Sigmoid colon (tissue), 7 donors: ENCODE measurements at places on chromosomes 16 and 17. TPM values are rescaled to one million over a fixed set of nuclear protein-coding genes. Genes with fewer than 3 reads are reported as not detected.
A peak's percentile ranks its signal among the peaks of the same experiment; 100 is the strongest.

Gene LGALS9B
- not detected for total RNA-seq

Gene KCNH4
- not detected for total RNA-seq

Gene KRT37
- total RNA-seq: not detected

Gene KRT31
- not detected for total RNA-seq

Gene SPATA32
- total RNA-seq: not detected

DNA sequence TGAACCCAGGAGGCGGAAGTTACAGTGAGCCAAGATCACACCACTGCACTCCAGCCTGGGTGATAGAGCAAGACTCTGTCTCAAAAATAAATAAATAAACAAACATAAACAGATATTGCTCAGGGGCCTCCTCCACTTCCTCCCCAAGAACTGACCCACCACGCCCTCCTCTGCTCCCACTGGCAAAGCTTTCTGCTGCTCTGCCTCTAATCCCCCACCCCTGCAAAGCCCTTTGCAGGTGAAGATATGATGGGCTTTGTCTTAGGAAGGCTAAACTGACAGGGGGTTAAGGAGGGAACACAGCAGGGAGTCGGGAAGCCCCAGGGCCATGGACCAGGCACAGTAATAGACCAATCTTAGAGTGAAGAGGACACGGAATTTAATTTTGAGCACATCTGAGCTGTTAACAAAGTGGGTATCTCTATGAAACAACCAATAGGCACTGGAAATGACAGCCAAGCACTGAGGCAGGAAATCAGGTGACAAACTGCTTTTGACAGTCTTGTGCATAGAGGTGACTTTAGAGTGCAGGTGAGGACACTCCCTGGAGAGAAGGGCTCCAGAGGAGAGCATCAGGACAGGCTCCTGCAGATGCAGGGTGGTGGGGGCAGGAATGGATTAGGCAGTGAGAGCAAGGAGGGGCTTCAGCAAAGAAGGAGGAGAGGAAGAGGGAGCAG, 6.4 kb upstream of the CD300LD start:
- no peaks in the 10 kb centered on the region for H3K4me1 ChIP-seq
- no peak for DNase-seq
- no peak overlapping the region for H3K27ac ChIP-seq
- H3K4me3 ChIP-seq: no peak overlapping the region
- no peaks in the 10 kb centered on the region for H3K27me3 ChIP-seq

- peaks cover 5% of the 10 kb centered on the region for H3K36me3 ChIP-seq
- no peaks in the 10 kb centered on the region for H3K27me3 ChIP-seq
- peaks cover 36% of the 10 kb centered on the region for H3K4me1 ChIP-seq
- DNase-seq: no peak
- no peak overlapping the region for H3K27ac ChIP-seq
Observed at GRCh38 chr17:63701868-63702720, 2.2 kb upstream of the LIMD2 start.

DNA sequence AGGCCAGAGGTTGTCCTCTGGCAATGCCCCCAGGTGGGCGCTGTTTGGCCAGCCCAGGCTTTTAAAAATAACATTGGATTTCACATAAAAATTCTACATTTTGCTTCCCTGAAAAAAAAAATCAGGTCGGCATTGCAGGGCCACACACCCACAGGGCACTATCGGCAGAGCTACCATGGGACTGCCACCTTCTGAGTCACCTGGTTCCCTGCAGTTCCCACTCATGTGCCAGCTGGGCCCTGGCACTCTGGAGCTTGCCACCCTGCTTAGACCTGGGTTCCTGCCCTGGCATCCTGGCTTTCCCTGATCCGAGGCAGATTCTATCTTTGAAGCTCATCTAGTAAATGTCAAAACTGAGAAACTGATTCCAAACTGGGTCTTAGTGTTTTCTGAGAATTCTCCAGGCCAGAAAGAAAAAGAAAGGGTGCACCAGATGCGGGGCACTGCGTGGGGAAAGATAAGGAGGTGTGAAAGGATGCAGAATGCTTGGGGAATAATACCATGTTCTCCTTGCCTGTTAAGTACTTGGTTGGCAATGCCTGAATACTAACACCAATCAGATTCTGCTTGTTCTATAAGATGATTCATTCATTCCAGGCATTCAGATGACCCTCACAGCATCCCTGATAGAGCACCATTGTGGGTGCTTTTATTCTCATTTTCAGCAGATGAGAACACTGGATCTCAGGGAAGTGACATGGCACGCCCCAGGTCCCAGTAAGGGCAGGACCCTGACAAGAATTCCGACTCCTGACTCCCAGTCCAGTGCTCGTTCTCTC, 51.8 kb downstream of the RAI1 start:
- H3K4me3 ChIP-seq: no peak overlapping the region
- H3K27ac ChIP-seq: peak overlapping the region; percentile 70
- H3K4me1 ChIP-seq: peaks cover 68% of the 10 kb centered on the region
- no peak for DNase-seq
- no peaks in the 10 kb centered on the region for H3K27me3 ChIP-seq

GRCh38 chr16:66189951-66190350, 176.5 kb upstream of the CDH5 start:
- H3K4me3 ChIP-seq: no peak overlapping the region
- no peaks in the 10 kb centered on the region for H3K4me1 ChIP-seq
- no peaks in the 10 kb centered on the region for H3K36me3 ChIP-seq
- H3K27ac ChIP-seq: no peak overlapping the region
- no peak for DNase-seq
- no peaks in the 10 kb centered on the region for H3K27me3 ChIP-seq

- H3K36me3 ChIP-seq: no peaks in the 10 kb centered on the region
- no peaks in the 10 kb centered on the region for H3K27me3 ChIP-seq
- H3K27ac ChIP-seq: no peak overlapping the region
- H3K4me3 ChIP-seq: no peak overlapping the region
- no peak for DNase-seq
Observed at GRCh38 chr16:10511829-10512228, 68.6 kb downstream of the EMP2 start.

- no peak overlapping the region for H3K27ac ChIP-seq
- H3K4me3 ChIP-seq: no peak overlapping the region
- no peaks in the 10 kb centered on the region for H3K36me3 ChIP-seq
- no peak for DNase-seq
- H3K4me1 ChIP-seq: no peaks in the 10 kb centered on the region
Observed at GRCh38 chr16:12148120-12148519, 171.6 kb downstream of the SNX29 start.

- H3K36me3 ChIP-seq: no peaks in the 10 kb centered on the region
- H3K4me1 ChIP-seq: no peaks in the 10 kb centered on the region
Observed at GRCh38 chr16:11149011-11149616, 106.9 kb downstream of the SOCS1 start.

DNA sequence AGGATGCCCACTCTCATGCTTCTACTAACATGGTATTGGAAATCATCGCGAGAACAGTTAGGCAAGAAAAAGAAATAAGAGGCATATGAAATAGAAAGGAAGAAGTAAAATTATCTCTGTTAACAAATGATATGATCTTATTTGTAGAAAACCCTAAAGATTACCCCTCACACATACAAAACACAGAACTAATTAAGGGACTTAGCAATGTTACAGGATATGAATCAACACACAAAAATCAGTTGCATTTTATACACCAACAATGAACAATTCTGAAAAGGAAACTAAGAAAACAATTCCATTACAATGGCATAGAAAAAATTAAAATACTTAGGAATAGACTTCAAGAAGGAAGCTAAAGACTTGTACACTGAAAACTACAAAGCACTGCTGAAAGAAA, 2.7 kb upstream of the CAPNS2 start:
- H3K4me1 ChIP-seq: peaks cover 28% of the 10 kb centered on the region
- H3K36me3 ChIP-seq: no peaks in the 10 kb centered on the region
- H3K27ac ChIP-seq: no peak overlapping the region
- DNase-seq: no peak
- no peaks in the 10 kb centered on the region for H3K27me3 ChIP-seq

DNA sequence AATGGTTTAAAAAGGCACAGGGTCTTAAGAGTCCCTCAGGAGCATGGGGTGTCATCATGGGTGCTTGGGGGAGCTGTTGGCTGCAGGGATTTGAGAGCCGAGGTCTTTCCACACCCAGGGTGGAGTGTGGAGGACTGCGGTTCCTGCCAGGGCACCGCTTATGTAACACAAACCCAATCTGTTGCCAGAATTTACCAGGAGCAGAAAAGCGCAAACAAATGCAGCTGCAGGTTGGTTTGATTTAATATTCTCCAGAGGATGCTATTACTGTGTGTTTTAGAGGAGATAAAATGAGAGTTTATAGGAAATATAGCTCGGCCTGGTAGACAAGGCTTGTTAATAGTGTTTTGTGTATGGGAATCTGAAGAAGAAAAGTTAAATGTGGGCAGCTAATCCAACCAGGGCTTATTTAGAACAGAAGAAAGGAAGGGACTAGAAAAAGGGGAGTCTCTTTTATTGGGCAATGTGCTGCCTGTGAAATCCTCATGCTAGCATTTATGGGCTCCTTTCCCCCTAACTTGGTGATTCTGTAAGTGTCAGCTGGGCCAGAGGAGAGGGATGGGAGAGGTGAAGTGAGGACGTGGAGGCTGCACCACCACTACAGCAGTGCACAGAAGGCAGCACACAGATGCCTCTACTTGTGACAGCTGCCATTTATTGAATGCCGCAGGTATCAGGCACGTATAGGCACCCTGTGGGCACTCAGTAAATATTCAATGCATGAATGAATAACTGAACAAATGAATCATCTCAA, 174.7 kb downstream of the KATNIP start:
- peak overlapping the region; percentile 48 for H3K27ac ChIP-seq
- no peaks in the 10 kb centered on the region for H3K4me1 ChIP-seq
- H3K4me3 ChIP-seq: no peak overlapping the region
- DNase-seq: no peak
- H3K27me3 ChIP-seq: no peaks in the 10 kb centered on the region
- H3K36me3 ChIP-seq: no peaks in the 10 kb centered on the region

- H3K27ac ChIP-seq: no peak overlapping the region
- no peaks in the 10 kb centered on the region for H3K27me3 ChIP-seq
- no peaks in the 10 kb centered on the region for H3K4me1 ChIP-seq
- H3K36me3 ChIP-seq: peaks cover 6% of the 10 kb centered on the region
- no peak overlapping the region for H3K4me3 ChIP-seq
- peak; percentile 6 for DNase-seq
Observed at GRCh38 chr16:88003316-88003715, 52.1 kb downstream of the BANP start.

- peaks cover 5% of the 10 kb centered on the region for H3K27me3 ChIP-seq
- no peaks in the 10 kb centered on the region for H3K36me3 ChIP-seq
- no peaks in the 10 kb centered on the region for H3K4me1 ChIP-seq
- H3K4me3 ChIP-seq: no peak within 1 kb of the TSS
- no peak for DNase-seq
Observed at GRCh38 chr16:24255456-24256371, at the start of gene CACNG3. Gene CACNG3, plus strand, starts transcription at chr16:24256335. Its CDS starts 420 bp downstream, at chr16:24256755.

DNA sequence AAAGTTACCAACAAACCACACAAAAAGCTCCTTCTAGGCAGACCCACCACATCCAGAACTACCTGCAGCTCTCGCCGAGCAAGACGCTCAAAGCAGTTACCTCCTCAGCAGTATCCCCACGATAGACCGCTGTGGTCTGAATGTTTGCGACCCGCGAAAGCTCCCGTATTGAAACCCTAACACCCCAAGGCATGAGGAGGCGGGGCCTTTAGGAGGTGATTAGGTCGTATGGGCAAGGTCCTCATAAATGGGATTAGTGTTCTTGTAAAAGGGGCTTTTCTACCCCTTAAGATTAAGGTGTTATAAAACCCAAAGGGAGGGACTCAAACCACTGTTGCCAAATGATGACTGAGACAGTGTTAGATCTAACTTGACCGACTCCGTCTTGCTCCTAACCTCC, 19.0 kb upstream of the RPH3AL start:
- no peaks in the 10 kb centered on the region for H3K36me3 ChIP-seq
- no peaks in the 10 kb centered on the region for H3K4me1 ChIP-seq
- no peak overlapping the region for H3K4me3 ChIP-seq
- no peak for DNase-seq
- no peak overlapping the region for H3K27ac ChIP-seq

GRCh38 chr16:86404678-86405077, 105.6 kb upstream of the FOXF1 start:
- peaks cover 26% of the 10 kb centered on the region for H3K4me1 ChIP-seq
- no peaks in the 10 kb centered on the region for H3K36me3 ChIP-seq
- H3K4me3 ChIP-seq: no peak overlapping the region
- DNase-seq: no peak
- H3K27ac ChIP-seq: no peak overlapping the region

DNA sequence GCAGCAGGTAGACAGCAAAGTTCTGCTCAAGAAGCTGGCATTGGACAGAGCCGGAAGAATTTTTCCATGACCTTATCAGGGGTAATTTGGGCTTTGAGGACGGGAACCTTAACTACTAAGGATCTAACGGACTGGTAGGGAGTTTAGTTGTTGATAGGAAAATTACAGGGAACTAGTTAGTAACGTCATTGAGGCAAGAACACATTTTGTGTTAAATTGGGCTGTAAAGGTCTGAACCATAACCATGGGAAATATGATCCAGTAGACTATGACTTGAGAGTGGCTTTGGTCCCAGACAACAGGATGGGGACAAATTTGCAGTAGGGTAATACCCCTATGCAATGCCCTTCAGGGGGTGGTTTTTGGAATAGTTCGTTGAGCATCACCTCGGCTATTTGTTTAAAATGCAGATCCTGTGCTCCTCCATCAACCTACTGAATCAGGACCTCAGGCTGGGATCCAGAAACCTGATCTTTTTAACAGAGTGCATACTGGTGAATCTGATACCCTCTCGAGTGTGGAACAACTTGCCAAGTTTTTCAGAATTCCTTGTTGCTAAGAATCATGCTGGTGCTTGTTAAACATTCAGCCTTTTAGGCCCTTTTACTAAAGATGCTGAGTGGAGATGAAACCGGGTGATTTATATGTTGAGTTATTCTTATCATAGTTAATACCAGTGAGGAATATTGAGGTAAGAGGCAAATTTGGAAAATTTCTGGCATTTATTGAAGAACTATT, 255.1 kb downstream of the MAP2K6 start:
- DNase-seq: no peak
- no peaks in the 10 kb centered on the region for H3K27me3 ChIP-seq
- no peak overlapping the region for H3K4me3 ChIP-seq
- no peaks in the 10 kb centered on the region for H3K4me1 ChIP-seq
- H3K27ac ChIP-seq: no peak overlapping the region
- no peaks in the 10 kb centered on the region for H3K36me3 ChIP-seq

GRCh38 chr16:27373312-27373711, 28.7 kb upstream of the IL21R start:
- no peaks in the 10 kb centered on the region for H3K27me3 ChIP-seq
- no peak for DNase-seq
- H3K36me3 ChIP-seq: no peaks in the 10 kb centered on the region
- H3K4me1 ChIP-seq: peaks cover 8% of the 10 kb centered on the region
- H3K27ac ChIP-seq: no peak overlapping the region
- H3K4me3 ChIP-seq: no peak overlapping the region

GRCh38 chr16:11325404-11326083, 19.7 kb upstream of the RMI2 start:
- no peak overlapping the region for H3K27ac ChIP-seq
- no peaks in the 10 kb centered on the region for H3K36me3 ChIP-seq
- peaks cover 19% of the 10 kb centered on the region for H3K4me1 ChIP-seq
- no peak overlapping the region for H3K4me3 ChIP-seq
- no peak for DNase-seq
- H3K27me3 ChIP-seq: no peaks in the 10 kb centered on the region

GRCh38 chr16:50390914-50391716, 22.3 kb upstream of the BRD7 start:
- H3K27ac ChIP-seq: no peak overlapping the region
- H3K36me3 ChIP-seq: no peaks in the 10 kb centered on the region
- H3K27me3 ChIP-seq: no peaks in the 10 kb centered on the region
- DNase-seq: no peak
- no peaks in the 10 kb centered on the region for H3K4me1 ChIP-seq
